ENCODE measurements at places on chromosomes 12 and 14.

GRCh38 chr14:93073358-93073707 lies 42.4 kb downstream of the ITPK1 start:
- DNase-seq, result no peak

- no peak for DNase-seq
These were observed 20.3 kb upstream of the GPR33 start for GRCh38 chr14:31508135-31508534.

DNA sequence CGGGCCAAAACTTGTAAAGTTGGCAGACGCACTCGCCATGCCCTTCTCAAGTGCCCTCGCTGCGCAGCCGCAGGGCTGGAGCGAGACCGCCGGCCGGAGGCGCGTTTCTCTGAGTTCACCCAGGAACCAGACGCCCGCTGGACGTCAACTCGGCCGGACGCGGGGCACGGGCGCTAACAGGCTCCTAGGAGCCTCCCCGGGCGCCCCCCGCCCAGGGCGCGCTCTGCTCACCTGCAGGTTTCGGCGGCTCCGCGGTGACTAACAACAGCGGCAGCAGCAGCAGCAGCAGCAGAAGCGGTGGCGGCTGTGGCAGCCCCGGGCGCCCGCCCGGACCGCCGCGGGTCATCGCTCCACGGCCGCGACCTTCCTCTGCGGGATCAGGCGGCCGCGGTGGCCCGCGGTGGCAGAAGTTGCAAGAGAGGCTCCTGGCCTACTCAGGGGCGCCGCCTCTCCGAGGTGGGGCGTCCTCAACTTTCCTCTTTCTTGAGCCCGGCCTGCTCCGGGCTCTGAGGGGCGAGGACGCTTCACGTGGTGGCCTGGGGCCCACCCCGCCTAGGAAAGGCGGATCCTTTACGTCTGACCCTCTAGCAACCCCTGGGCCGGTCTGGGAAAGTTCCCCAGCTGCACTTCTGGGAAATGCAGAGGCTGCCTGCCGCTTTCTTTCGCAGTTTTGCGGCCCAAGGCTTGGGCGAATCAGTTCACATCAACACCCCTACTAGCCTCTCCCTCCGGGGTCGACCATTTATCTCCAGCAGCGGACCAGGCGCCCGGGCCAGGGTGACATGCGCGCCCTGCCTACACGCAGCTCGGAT lies at the start of gene PLBD1:
PLBD1 (minus strand) TSS at position 533 of the 812 bp plus-strand sequence; CDS start at position 346, 187 bp downstream.
- DNase-seq, result no peak

GRCh38 chr14:61203081-61203753 lies 77.9 kb downstream of the TMEM30B start:
- no peak for DNase-seq

DNA sequence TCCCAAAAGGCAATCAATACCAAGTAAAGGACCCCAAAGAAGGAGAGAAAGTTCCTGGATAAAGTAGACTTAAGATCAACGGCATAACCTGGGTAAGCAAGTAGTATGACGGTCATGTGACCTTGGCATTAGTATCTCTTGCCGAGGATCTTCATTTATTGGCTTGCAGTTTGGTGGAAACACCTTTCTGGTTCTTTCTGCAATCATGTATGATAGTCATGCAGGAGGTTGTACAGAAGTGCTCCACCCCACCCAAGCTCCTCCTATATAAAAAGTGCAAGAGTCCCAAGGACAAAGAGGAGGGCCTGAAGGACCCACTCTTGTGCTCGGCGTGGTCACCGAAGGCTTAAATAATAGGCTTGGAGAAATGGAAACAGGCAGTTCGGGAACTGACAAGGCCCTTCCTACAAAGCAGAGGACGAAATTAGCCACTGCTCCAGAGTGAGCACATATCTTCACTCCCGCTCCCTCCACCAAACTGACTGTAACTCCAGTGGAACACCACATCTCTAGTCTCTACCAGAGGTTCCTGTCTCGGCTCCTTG lies 750 bp downstream of the CS start:
- DNase-seq, result no peak

DNA sequence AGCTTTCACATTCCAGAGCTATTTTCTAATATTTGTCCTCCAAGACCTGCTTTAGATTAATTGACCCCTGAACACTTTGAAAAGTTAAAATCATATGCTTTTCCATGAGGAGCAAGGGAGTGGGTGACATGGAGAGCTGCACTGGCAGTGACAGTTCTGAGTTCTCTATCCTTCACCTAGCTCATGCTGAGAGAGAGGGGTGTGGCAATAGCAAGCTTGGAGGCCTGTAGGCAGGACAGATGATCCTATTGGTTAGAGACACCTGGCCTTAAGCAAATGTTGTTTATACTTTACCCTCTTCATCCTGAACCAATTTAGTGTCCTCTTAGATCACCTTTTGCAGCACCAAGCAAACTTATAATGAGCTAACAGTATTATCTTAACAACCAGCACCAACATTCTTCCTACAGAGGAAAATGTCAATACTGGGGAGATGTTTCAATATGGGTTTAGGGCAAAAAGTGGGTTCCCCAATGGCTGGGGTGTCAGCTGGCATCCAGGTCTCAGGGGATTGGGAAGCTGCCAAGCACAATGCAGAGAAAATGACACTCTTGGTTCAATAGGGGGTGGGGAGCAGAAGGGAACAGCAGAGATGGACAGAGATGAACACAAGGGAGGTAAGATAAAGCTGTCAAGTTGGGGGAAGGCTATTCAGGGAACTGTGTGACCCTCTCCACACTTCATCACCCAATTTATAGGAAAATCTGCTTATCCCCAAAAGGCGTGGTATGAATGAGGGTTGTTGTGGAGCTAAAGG lies 37.0 kb upstream of the PPM1H start:
- no peak for DNase-seq

- no peak for DNase-seq
These were observed 232.2 kb downstream of the NUAK1 start for GRCh38 chr12:105906561-105906960.

GRCh38 chr12:52070185-52070925 lies 577 bp downstream of the ATG101 start:
- DNase-seq, result no peak

GRCh38 chr12:2214411-2214810 lies 161.6 kb downstream of the CACNA1C start:
- DNase-seq, result no peak

- DNase-seq, result no peak
These were observed 80.0 kb downstream of the ST8SIA1 start for GRCh38 chr12:22254478-22254877.

DNA sequence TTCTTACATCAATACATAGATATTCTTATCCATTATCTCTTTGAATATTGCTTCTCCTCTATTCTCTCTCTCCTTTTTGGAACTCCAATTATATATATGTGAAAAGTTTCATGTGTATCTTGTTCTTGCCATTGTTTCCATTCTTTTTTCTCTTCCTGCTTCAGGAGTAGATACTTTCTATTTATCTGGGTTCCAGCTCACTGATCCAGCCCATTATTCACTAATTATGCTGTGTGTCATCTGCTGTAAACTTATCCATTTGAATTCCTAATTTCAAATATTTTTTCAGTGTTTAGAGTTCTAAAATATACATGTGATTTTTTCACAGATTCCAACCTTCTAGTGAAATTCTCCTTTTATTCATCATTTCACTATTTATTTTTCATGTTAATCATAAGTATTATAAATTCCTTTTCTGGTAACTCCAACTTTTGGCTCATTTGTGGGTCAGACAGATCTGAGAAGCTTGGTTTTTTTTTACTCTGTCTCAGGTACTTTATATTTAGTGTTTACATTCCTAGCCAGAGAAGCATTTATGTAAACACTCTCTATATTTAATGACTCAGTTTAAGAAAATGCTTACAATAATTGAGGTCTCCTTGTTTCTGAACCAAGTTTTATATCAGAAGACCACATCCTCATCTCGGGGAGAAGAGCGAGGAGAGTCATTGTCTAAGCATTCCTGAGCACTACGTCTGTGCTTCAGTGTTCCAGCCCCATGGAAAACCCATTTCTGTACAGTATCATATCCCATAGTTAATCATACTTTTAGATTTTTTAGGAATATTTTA lies 15.9 kb upstream of the AMIGO2 start:
- DNase-seq, result no peak

DNA sequence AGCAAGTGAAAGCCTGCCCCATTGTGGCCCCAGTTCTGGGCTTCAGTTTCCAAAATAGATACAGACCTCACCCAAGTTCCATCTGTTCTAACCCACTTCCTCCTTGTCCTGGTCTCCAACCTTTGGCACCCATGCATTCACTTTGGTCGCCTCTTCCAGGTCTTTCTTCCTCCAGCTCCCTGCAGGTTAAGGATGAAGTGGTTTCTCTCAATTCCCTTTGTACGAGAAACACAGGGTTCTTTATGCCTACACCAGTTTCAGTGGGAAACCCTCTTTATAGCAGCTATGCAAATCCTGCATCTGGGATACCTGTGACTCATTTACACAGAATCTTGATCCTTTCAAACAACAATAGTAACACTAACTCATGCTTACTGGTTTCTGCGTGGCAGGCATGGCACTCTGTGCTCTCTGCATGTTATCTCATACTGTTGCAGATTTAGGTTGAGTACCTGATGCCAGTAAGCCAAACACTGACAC lies 110.6 kb upstream of the AMIGO2 start:
- no peak for DNase-seq

DNA sequence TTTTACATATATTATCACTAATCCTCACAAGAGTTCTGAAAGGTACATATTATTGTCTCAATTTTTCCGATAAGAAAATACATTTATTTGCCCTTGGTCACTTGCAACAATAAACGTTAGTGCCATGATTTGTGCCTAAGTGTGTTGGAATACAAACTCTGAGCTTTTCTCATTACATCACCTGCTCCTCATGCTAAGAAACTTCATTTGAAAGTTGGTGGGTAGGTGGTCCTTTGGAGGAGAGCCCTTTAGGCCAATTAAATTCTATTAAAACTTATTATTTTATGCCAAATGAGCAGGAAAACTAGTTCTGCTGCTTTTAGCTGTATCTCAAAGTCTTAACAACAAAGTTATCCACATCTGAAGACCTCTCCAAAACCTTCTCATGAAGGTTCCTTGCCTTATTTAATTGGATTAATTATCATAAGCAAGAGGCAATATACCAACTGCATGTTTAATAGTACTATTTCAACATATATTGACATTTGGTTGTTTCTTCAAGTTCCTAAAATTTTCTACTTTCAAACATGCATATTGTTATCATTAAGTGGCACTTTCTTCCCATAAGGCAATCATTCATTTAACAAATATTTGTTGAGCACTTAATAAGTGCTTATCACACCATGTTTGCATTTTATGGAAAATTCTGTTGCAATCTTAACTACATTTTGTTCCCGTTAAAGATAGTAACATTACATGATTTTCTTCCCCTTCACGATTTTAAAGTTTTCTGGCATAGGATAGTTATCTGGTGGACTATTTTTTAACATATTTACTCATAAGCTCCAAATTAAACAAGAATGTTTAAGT lies 40.1 kb upstream of the LRRK2 start:
- no peak for DNase-seq

DNA sequence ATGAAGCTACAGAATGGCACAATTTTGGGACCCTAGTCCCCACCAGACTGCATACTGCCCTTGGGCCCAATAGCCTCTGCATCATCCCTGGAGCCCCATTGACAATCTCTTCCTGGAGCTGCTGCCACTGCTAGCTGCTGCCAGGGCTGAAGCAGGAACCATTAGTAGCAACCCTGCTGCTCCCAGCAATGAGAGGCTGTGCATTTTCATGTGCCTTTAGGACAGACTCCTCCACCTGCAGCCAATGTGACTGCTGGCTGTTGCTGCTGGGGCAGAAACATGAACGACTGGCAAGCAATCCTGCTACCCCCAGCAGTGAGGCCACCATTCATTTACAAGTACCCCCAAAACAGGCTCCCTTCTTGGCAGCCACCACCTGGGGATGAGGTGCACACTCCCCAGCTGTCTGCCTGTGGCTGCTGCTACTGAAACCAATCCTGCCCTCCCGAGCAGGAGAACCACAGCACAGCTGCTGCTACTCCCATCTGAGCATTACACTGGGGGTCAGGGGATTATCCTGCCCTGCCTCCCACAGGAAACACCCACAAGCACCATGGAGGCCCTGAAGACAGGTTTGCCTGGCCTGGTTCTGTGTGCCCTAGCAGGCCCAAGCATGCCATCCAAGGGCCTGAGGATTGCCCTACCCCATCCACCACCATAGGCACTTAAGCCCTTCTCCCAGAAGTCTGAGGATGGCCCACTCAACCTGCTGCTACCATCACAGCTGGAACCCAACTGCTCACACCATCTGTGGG lies 181.0 kb downstream of the MYRFL start:
- DNase-seq, result no peak

DNA sequence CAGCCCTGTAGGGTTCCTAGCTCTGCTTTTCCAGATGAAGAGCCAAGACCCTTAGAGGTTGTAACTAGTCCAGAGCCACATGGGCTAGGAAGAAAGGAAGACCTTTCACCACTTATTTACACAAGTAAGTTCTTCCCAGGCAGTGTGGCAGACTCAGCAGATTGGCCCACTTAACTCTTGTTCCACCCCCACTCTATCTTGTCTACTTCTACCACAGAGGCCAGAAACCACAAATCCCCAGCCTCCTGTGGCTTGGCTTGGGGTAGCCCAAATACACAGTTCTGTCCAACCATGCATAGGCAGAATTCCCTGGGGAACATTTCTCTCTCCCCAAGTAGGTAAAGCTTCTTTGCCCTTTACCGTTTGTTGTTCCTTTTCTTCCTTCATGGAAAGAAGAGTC lies 383.5 kb downstream of the RGS6 start:
- DNase-seq, result no peak

DNA sequence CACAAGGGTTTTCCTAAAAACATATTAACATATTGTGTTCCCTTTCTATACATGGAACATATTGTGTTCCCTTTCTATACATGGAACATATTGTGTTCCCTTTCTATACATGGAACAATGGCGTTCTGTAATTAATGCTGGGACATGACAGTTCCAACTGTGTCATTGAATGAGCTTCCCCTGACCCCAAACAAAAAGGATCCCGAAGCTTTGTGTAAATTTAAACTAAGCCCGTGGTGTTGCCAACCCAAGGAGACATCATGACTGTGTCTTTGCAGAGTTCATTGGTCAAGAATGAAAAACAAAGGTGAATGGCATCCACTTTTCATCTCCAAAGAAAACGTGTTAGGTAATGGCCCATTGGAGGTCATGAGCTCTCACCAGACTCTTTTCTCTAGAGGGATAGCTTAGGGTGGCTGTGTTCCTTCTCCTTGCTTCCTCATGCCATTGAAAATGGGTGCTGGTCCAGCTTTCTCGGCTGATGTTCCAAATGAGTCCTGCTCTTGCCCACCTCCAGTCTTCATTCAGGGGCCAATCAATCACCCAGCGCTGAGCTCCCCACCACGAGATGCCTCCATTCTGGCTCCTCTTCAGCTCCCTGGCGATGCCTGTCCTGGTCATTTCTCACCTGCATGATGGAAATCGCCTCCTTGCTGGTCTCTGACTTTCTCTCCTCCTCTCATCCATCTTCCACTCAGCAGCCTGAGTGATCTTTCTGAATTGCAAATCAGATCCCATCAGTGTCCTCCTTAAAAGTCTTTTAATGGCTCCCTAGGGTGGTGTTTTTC lies 156.1 kb downstream of the VRK1 start:
- no peak for DNase-seq

- no peak for DNase-seq
These were observed 37.0 kb downstream of the BTG1 start for GRCh38 chr12:92108651-92109050.

- no peak for DNase-seq
These were observed 46.8 kb upstream of the DLK1 start for GRCh38 chr14:100679707-100680438.

GRCh38 chr14:36238666-36239363 lies 62.3 kb upstream of the PTCSC3 start:
- DNase-seq, result no peak

Data from pulmonary artery endothelial cell (primary cell).